ENCODE measurements at places on chromosomes 11 and 22. TPM values are rescaled to one million over a fixed set of nuclear protein-coding genes. Genes with fewer than 3 reads are reported as not detected.
A peak's percentile ranks its signal among the peaks of the same experiment; 100 is the strongest.

- no peak for DNase-seq
- H3K27me3 ChIP-seq, result no peaks in the 10 kb centered on the region
- H3K4me1 ChIP-seq, result peaks cover 2% of the 10 kb centered on the region
- no peak overlapping the region for H3K4me3 ChIP-seq
- no peak overlapping the region for H3K27ac ChIP-seq
These were observed 378.1 kb downstream of the LARGE1 start for GRCh38 chr22:33542153-33542552.

MMP8 gene
- total RNA-seq, result not detected

DNA sequence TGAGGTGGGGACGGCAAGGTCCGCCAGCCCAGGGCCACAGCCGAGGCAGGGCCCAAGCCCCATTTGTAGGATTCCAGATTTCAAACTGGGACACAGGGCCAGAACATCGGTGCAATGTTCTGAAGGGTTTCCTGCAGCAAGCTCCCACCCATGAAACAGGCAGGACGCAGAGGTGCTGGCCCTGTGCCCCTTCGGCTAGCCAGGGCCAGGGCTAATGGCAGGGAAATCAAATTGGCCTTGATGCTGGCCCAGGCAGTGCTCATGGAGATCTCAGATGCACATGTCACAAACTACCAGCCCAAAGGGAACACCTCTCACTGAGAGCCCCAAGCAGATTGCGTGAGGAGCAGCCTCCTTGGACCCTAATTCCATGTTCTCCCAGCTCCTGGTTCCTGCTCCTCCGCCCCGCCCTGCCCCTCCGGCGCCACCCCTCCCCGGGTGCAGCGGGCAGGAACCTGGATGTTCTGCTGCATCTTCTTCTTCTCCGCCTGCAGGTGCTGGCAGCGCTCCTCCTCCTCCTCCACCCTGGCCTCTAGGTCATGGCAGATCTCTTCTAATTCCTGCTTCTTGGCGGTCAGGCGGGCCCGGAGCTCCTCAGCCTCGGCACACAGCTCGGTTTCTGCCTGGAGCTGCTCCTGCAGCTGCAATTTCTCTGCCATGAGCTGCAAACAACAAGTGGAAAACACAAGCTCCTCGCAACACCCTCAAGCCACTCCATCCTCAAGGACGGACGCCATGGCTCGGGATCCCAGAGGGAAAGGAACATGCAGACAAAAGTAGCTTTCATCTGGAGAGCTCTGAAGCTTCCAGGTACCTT lies 47.7 kb downstream of the APOL1 start:
- peak overlapping the region; percentile 72 for H3K27ac ChIP-seq
- no peaks in the 10 kb centered on the region for H3K27me3 ChIP-seq
- no peak overlapping the region for H3K4me3 ChIP-seq
- H3K4me1 ChIP-seq, result no peaks in the 10 kb centered on the region
- no peak for DNase-seq

DAGLA gene
- total RNA-seq, result 3.4 TPM

- no peaks in the 10 kb centered on the region for H3K36me3 ChIP-seq
- no peak overlapping the region for H3K4me3 ChIP-seq
- no peaks in the 10 kb centered on the region for H3K27me3 ChIP-seq
- peaks cover under 1% of the 10 kb centered on the region for H3K4me1 ChIP-seq
These were observed 16.2 kb downstream of the JHY start for GRCh38 chr11:122898799-122899198.

DNA sequence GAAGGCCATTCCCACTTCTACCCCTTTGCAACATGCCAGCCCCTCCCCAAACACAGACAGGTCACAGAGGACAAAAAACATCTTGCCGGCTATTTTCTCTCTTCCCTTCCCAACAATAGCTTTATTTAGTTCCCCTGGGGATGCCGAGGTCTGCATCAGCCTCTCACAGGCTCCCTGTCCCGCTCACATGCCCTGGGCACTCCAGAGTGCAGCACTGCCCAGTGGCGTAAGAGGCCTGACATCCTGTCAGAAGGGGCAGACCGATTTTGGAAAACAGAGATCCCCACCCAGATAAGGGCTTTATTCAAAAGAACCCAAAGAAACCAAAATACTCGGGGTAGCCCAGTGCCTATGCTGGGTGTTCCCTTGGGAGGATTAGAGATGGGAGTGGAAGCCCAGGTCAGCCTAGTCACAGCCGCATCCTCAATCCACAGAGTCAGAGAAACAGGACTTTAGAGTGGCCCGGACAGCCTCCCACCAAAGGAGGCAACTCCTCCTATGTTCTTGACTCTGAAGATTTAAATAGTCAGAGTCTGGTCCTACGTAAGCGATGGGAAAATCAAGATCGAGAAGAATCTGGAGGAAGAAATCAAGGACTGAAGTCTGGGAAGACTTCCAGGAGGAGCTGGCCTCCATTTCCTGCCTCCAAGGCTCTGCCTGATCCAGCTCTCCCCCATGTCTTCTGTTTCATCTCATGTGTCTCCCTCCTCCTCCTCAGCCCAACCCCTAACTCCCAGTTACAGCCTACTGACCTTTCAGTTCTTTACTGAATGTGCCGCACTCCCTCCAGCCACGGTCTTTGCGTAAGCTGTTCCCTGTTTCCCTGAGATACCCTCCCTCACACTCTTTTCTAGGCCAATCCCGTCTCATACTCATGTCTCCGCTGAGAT lies 129.3 kb downstream of the FBXO7 start:
- H3K27ac ChIP-seq, result peak overlapping the region; percentile 11
- H3K4me1 ChIP-seq, result peaks cover 14% of the 10 kb centered on the region
- H3K4me3 ChIP-seq, result no peak overlapping the region

GRCh38 chr22:49040111-49040510 lies 787.6 kb downstream of the BRD1 start:
- H3K4me3 ChIP-seq, result no peak overlapping the region
- no peaks in the 10 kb centered on the region for H3K36me3 ChIP-seq
- H3K27ac ChIP-seq, result no peak overlapping the region

Data from WTC11 (cell line).